HTR-8/SVneo (cell line): ENCODE measurements at places on chromosomes 11 and 22.

DNA sequence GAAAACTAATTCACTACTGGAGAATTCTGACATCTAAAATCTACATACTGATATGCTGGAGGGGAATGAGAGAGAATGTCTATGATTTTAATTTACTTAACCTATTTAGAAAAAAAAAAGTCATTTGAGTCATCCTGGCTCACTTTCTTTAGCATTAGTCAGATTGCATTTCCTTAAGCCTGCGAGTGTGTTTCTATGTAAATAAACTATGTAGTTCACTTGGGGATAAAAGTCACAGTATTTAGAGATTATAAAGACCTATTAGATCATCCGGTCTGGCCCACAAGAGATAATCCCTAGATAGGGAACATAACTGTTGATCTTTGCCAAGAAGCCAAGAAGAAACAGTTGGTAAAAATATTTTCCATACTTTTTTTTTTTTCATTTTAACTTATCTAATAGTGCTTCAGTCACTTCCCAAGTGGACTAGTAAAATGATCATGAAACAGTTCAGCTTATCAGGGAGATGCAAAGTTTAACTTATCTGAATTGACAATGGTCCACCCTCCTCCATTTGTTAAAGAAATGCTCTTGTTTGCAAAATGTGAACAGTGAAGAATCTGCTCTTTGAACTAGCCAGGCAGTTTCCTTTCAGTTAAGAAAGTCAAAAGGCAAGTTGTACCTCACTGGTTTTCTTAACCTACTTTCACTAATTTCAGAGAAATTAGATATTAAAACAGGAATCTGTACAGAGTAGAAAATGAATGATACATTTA, 21.2 kb upstream of the BLID start:
- peak; percentile 70 for DNase-seq

DNA sequence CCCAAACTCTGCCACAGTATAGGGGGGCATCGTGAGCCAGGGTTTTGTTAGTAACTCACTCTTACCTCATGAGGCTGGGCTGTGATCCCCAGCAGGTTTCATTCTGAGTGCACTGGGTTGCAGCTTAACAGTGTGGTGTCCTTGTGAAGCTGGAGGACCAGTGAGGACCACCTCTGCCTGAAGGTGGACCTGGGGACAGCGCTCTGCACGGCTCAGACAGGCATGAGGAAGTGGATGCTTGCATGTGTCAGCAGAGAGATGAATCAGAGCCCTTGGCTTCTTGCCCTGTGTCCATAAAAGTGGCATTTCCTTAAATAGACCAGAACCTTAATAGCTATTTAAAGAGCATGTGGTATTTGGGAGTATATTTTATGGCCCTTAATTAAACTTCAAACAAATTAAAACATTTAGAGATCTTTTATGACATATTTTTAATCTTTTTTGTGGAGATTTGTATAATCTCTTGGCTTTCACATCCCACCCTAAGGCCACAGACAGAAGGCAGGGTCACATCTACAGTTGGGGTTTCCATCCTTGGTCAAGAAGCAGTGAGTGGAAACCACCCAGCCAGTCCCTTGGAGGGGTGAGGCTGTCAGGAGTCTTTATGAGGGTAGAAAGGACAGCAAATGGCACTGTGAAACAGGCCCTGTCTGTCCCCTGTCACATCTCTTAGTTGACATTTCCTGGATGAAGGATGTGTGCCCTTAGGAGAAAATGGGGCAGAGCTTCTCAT, 24.8 kb upstream of the ADORA2A start:
- DNase-seq: peak; percentile 58

DNA sequence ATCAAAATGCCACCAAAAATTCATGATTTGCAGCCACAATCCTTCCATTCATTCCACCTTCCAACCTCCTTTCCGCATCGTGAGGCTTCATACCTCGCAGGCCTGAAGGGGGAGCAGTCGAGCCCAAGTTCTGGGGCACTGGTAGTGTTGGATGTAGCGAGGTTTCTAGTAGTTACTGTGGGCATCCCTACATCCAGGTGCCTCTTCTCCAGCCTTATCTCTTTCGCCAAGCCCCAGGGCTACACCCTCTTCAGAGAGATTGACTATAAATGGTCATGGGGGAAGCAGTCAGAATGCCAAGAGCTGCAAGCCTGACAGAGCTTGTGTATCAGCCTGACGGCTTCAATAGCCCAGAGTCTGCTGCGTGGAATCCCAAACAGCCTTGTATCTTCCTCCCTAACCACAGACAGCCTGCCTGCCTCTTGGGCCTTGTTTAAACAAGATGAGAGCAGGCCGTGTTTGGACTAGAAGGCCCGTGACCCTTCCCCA, 28.9 kb downstream of the CLMP start:
- DNase-seq: no peak

- DNase-seq: no peak
Measured at GRCh38 chr11:5564259-5565019, 16.1 kb upstream of the OR52H1 start.

- no peak for DNase-seq
Measured at GRCh38 chr22:40345271-40345670, 1.0 kb upstream of the ADSL start.

DNA sequence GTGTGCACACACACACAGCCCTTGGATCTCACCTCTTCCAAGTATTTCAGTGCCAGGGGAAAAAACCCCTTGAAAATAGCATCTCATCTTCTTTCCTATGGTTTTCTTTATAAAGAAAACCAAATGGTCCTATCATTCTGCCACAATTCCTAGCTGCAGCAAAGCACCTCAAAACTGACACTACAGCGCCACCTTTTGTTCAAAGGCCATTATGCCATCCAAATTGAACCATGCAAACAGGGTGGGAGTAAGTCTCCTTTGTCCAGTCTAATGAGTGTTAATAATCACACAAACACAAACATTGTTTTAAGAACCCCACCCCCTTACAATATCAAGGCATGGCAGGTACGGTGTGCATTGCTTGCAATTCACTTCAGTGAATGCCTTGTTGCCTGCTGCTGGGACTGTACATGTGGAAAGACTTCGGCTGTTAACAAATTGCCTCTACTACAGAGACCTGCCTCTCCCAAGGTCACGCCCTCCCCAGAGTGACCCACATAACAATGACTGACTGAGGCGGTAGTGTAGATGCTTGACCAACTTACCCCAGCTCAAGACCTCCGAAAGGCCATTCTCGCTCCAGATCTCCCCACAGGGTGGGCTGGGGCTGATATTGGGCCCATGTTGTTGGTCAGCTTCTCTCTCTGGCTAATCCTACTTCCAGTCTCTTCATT, 31.7 kb downstream of the FAM181B start:
- DNase-seq: peak; percentile 43

- DNase-seq: no peak
Measured at GRCh38 chr11:120401506-120401905, 65.3 kb downstream of the ARHGEF12 start.
